Effector memory CD8-positive, alpha-beta T cell (primary cell): ENCODE measurements at places on chromosomes 12 and 14.
A peak's percentile ranks its signal among the peaks of the same experiment; 100 is the strongest.

GRCh38 chr14:50954811-50955372 lies 10.6 kb upstream of the PYGL start:
- no peaks in the 10 kb centered on the region for H3K36me3 ChIP-seq
- no peaks in the 10 kb centered on the region for H3K4me1 ChIP-seq
- H3K27ac ChIP-seq: no peak overlapping the region
- H3K27me3 ChIP-seq: no peaks in the 10 kb centered on the region
- DNase-seq: no peak

GRCh38 chr12:93322784-93323183 lies 54.9 kb upstream of the NUDT4 start:
- H3K4me3 ChIP-seq: no peak overlapping the region
- H3K27me3 ChIP-seq: no peaks in the 10 kb centered on the region
- no peak for DNase-seq

- H3K36me3 ChIP-seq: peaks cover 14% of the 10 kb centered on the region
- no peak for DNase-seq
- H3K27me3 ChIP-seq: no peaks in the 10 kb centered on the region
- no peak overlapping the region for H3K27ac ChIP-seq
- peaks cover 7% of the 10 kb centered on the region for H3K4me1 ChIP-seq
Observed at GRCh38 chr12:88132392-88132791, 9.5 kb downstream of the CEP290 start.

- no peaks in the 10 kb centered on the region for H3K36me3 ChIP-seq
- no peaks in the 10 kb centered on the region for H3K27me3 ChIP-seq
- H3K27ac ChIP-seq: no peak overlapping the region
- DNase-seq: no peak
- no peak overlapping the region for H3K4me3 ChIP-seq
Observed at GRCh38 chr14:68143341-68143841, 323.8 kb downstream of the RAD51B start.

GRCh38 chr12:54734196-54734950 lies 86.2 kb upstream of the DCD start:
- H3K4me1 ChIP-seq: peaks cover 25% of the 10 kb centered on the region
- H3K27me3 ChIP-seq: no peaks in the 10 kb centered on the region
- no peak overlapping the region for H3K4me3 ChIP-seq
- H3K27ac ChIP-seq: no peak overlapping the region
- H3K36me3 ChIP-seq: peaks cover 1% of the 10 kb centered on the region
- no peak for DNase-seq

DNA sequence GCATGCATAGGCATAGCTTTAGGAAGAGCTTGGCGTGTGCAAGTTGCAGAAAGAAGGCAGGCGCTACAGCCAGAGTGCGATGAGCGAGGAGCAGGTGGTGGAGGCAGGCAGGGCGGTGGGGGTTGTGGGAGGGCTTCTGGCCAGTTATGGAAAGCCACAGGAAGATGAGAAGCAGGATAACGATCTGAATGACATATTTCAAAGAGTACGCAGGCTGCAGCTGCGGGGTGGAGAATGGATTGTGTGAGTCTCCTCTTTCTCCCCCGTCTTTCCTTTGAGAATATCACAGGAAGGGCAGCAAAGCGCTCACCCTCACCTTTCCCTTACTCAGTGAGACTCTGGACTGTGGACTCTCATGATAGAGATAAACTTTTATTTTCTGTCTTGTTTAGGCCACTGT lies 48.7 kb upstream of the PLXNC1 start:
- DNase-seq: no peak
- H3K4me1 ChIP-seq: peaks cover 7% of the 10 kb centered on the region
- H3K4me3 ChIP-seq: no peak overlapping the region
- H3K36me3 ChIP-seq: no peaks in the 10 kb centered on the region
- no peak overlapping the region for H3K27ac ChIP-seq
- H3K27me3 ChIP-seq: peaks cover 28% of the 10 kb centered on the region

- no peak overlapping the region for H3K27ac ChIP-seq
- DNase-seq: no peak
- peaks cover 7% of the 10 kb centered on the region for H3K27me3 ChIP-seq
- no peaks in the 10 kb centered on the region for H3K36me3 ChIP-seq
Observed at GRCh38 chr12:96786791-96787190, 120.3 kb upstream of the NEDD1 start.

DNA sequence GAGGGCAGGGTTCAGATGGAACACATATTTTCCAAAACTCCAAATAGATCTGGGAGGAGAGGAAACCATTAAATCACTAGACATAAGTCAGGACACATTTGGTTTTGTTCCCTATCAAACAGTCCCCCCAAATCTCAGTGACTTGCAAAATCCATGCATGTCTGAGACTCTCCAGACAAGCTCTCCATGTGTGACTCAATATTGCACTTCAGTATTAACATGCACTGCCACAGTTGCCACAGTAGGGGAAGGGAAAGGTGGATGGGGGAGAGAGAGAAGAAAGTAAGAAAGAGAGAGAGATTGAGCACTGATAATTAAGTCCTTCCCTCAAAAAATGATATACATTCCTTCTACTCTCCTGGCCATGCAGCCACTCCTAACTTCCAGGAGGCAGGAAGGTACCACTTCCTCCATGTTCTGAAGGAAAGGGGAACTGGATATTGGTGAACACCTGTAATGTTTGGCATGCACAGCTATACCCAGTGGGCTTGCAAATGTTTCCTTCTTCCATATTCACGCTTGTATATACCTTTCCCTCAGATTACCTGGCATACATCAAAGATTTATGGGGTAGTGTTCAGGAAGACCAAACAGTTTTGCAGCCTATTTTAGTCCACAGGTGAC lies 310.0 kb downstream of the ZFP36L1 start:
- peaks cover 40% of the 10 kb centered on the region for H3K4me1 ChIP-seq
- no peak for DNase-seq
- peak overlapping the region; percentile 60 for H3K27ac ChIP-seq
- no peaks in the 10 kb centered on the region for H3K36me3 ChIP-seq
- H3K4me3 ChIP-seq: no peak overlapping the region
- H3K27me3 ChIP-seq: no peaks in the 10 kb centered on the region

- peaks cover 17% of the 10 kb centered on the region for H3K4me1 ChIP-seq
- H3K27ac ChIP-seq: peak overlapping the region; percentile 9
- no peaks in the 10 kb centered on the region for H3K27me3 ChIP-seq
- no peak for DNase-seq
- no peak overlapping the region for H3K4me3 ChIP-seq
- no peaks in the 10 kb centered on the region for H3K36me3 ChIP-seq
Observed at GRCh38 chr12:68065687-68066086, 76.4 kb downstream of the IFNG-AS1 start.

- H3K4me1 ChIP-seq: peaks cover 84% of the 10 kb centered on the region
- peak overlapping the region; percentile 96 for H3K27ac ChIP-seq
- H3K27me3 ChIP-seq: no peaks in the 10 kb centered on the region
- H3K4me3 ChIP-seq: peak overlapping the region; percentile 84
- H3K36me3 ChIP-seq: peaks cover 80% of the 10 kb centered on the region
Observed at GRCh38 chr12:46217541-46218321, 51.1 kb downstream of the SLC38A1 start.

GRCh38 chr14:90534091-90534837 lies 137.4 kb downstream of the CALM1 start:
- peak overlapping the region; percentile 22 for H3K27ac ChIP-seq
- no peak overlapping the region for H3K4me3 ChIP-seq
- H3K27me3 ChIP-seq: peaks cover 43% of the 10 kb centered on the region

GRCh38 chr14:36766974-36767373 lies 105.3 kb downstream of the PAX9 start:
- no peaks in the 10 kb centered on the region for H3K27me3 ChIP-seq
- H3K4me1 ChIP-seq: no peaks in the 10 kb centered on the region
- H3K4me3 ChIP-seq: no peak overlapping the region
- no peaks in the 10 kb centered on the region for H3K36me3 ChIP-seq
- no peak for DNase-seq

DNA sequence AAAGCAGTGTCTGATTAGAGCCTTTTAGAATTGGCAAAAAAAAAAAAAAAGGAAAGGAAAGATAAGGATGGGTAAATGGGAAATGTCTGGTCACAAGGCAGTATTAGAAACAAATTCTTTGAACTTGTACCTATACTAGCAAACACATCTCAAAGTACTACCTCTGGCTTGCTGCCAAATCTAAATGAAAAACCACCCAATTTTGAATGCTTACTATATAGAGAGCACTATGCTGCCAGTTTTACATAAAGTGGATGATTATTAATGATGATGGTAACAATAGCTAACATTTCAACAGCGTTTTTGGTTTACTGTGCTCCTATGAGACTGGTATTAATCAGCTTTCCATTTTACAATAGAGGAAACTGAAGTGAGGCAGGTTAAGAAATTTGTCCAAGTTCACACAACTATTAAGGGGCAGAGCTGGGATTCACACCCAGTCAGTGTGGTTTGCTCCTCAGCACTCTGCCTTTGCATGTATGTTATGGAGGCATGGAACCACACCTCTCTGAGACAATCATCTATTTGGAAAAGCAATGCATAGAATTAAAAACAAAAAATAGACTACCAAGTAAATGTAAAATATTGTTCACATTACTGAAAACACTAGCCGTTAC lies 34.2 kb downstream of the ATP2B1 start:
- peaks cover 7% of the 10 kb centered on the region for H3K36me3 ChIP-seq
- H3K4me1 ChIP-seq: peaks cover 41% of the 10 kb centered on the region
- DNase-seq: no peak
- H3K27ac ChIP-seq: peak overlapping the region; percentile 2
- no peak overlapping the region for H3K4me3 ChIP-seq

GRCh38 chr14:75604979-75605851 lies 26.8 kb downstream of the FLVCR2 start:
- H3K4me1 ChIP-seq: no peaks in the 10 kb centered on the region
- H3K27me3 ChIP-seq: no peaks in the 10 kb centered on the region
- DNase-seq: no peak
- no peaks in the 10 kb centered on the region for H3K36me3 ChIP-seq
- H3K4me3 ChIP-seq: no peak overlapping the region

- no peaks in the 10 kb centered on the region for H3K36me3 ChIP-seq
- peak overlapping the region; percentile 84 for H3K27ac ChIP-seq
- peak; percentile 7 for DNase-seq
- peaks cover 8% of the 10 kb centered on the region for H3K27me3 ChIP-seq
Observed at GRCh38 chr12:66829660-66830325, 150.9 kb upstream of the GRIP1 start.

- peak overlapping the region; percentile 78 for H3K4me3 ChIP-seq
- peak; percentile 55 for DNase-seq
- peaks cover 74% of the 10 kb centered on the region for H3K4me1 ChIP-seq
- H3K27ac ChIP-seq: peak overlapping the region; percentile 98
- H3K36me3 ChIP-seq: peaks cover 68% of the 10 kb centered on the region
Observed at GRCh38 chr14:61476754-61477410, 155.5 kb downstream of the PRKCH start.

- DNase-seq: no peak
- H3K4me3 ChIP-seq: no peak overlapping the region
- H3K4me1 ChIP-seq: no peaks in the 10 kb centered on the region
- H3K36me3 ChIP-seq: no peaks in the 10 kb centered on the region
Observed at GRCh38 chr12:74610711-74611110, 73.1 kb downstream of the ATXN7L3B start.

- H3K4me1 ChIP-seq: no peaks in the 10 kb centered on the region
- no peak overlapping the region for H3K4me3 ChIP-seq
- no peaks in the 10 kb centered on the region for H3K36me3 ChIP-seq
- no peak overlapping the region for H3K27ac ChIP-seq
Observed at GRCh38 chr14:65794674-65795279, 382.2 kb downstream of the FUT8 start.

- no peaks in the 10 kb centered on the region for H3K36me3 ChIP-seq
- no peak overlapping the region for H3K4me3 ChIP-seq
- DNase-seq: no peak
- H3K27me3 ChIP-seq: peaks cover 6% of the 10 kb centered on the region
Observed at GRCh38 chr12:29655861-29656260, 127.9 kb downstream of the TMTC1 start.

GRCh38 chr14:54730156-54730961 lies 163.4 kb downstream of the SAMD4A start:
- DNase-seq: no peak
- H3K4me1 ChIP-seq: peaks cover 9% of the 10 kb centered on the region
- peaks cover 51% of the 10 kb centered on the region for H3K27me3 ChIP-seq
- H3K27ac ChIP-seq: no peak overlapping the region
- peak overlapping the region; percentile 0 for H3K4me3 ChIP-seq

GRCh38 chr14:93305725-93306418 lies 27.0 kb downstream of the BTBD7 start:
- H3K4me3 ChIP-seq: no peak overlapping the region
- peaks cover 22% of the 10 kb centered on the region for H3K4me1 ChIP-seq
- peak overlapping the region; percentile 1 for H3K27ac ChIP-seq
- no peak for DNase-seq
- no peaks in the 10 kb centered on the region for H3K27me3 ChIP-seq

DNA sequence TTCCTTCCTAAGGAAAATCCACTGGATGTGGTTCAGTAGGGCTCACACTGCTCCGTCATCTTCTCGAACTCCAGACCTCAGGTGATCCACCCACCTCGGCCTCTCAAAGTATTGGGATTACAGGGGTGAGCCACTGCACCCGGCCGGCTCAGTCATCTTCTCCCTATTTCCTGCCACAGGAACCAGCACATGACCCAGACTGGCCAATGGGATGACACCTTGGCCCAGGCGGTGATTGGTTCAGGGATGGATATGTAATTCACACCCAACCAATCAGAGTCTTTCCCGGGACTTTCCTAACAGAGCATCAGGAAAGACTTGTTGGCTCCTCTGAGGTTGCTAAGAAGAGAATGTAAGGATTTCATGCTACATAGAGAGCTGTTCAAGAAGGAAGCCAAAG lies 19.2 kb upstream of the C12orf76 start:
- H3K36me3 ChIP-seq: no peaks in the 10 kb centered on the region
- H3K4me3 ChIP-seq: no peak overlapping the region
- H3K27me3 ChIP-seq: peaks cover 17% of the 10 kb centered on the region

DNA sequence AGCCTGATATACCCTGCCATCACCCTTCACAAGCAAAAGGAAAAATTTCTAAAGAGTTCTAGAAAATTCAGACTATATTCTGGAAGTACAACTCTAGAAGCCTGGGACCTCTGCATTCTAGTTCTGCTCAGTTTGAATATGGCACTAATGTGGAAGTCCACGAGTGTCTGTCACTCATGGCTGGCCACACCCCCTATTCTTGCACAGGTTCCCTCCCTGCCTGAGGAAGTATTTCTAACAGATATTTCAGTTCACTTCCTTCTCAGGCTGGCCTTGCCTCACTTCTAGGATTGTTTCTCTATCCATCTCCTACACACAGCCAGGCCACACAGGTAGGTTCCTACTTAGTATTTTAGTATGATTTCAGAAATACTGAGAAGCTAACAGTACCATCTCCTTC lies 67.4 kb downstream of the PHLDA1 start:
- no peak overlapping the region for H3K27ac ChIP-seq
- H3K27me3 ChIP-seq: no peaks in the 10 kb centered on the region
- H3K4me1 ChIP-seq: peaks cover 8% of the 10 kb centered on the region
- H3K4me3 ChIP-seq: no peak overlapping the region
